ENCODE measurements at places on chromosomes 11 and 22. TPM values are rescaled to one million over a fixed set of nuclear protein-coding genes. Genes with fewer than 3 reads are reported as not detected.

ARHGAP8 gene
- not detected for total RNA-seq

DNA sequence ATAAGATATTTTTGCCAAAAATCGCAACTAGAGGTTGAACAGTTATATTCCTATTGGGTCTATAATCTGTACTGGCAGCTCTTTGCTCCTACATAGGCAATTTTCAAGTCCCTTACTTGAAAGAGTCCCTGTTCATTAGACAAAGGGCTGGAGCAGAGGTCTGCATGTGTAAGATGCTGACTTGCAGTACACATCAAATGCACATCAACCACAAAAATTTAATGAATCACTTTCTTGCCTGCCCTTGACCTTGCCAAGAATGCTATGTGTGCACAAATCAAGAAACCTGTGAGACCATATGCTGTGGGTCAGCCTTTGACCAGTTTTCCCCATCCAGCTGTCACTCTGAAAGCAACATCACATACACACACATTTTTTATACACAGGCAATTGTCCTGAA lies 661.5 kb downstream of the LRRC4C start:
- DNase-seq, result no peak

DNA sequence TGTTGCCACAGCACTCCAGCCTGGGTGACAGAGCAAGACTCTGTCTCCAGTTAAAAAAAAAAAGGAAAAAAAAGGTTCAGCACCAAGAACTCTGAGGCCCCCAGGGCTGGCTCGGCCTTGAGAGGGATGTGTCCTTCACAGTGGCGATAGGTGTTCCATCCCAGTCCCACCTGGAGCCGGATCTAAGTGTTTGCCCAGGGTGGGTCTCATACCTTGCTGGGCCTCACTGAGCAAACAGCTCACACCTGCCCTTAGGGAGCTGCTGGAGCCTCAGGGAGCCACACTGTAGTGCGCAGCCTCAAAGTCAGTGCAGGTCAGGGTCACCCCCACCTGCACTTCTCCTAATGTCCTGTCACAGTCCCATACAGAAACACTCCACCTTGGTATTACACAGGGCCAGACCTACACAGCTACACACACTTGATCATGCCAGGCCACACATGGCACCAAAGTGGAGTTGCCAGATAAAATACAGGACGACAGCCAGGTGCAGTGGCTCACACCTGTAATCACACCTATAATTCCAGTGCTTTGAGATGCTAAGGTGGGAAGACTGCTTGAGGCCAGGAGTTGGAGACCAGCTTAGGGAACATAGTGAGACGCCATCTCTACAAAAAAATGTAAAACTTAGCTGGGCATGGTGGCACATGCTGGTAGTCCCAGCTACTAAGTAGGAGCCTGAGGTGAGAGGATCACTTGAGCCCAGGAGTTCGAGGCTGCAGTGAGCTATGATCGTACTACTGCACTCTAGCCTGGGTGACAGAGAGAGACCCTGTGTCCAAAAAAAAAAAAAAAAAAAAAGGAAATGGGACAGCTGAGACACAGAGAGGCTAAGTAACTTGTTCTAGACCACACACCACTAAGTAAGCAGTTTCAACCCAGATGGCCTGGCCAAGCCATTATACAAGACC lies 7.3 kb downstream of the STARD10 start:
- DNase-seq, result no peak

- no peak for DNase-seq
Measured at GRCh38 chr22:31349960-31350359, 3.8 kb upstream of the PATZ1 start.

GRCh38 chr11:57474017-57474802 lies 13.9 kb downstream of the RTN4RL2 start:
- no peak for DNase-seq

PRR5 gene
- total RNA-seq, result 29.0 TPM

STK33 gene
- 2.4 TPM for total RNA-seq

PTPN5 gene
- total RNA-seq, result 1.8 TPM

TLCD5 gene
- total RNA-seq, result 2.9 TPM

- DNase-seq, result no peak
Measured at GRCh38 chr11:8593455-8593854, 573 bp downstream of the STK33 start.

SCGB2A2 gene
- total RNA-seq, result not detected

GRCh38 chr11:6825231-6825744 lies 20.2 kb upstream of the OR10A5 start:
- no peak for DNase-seq

DNA sequence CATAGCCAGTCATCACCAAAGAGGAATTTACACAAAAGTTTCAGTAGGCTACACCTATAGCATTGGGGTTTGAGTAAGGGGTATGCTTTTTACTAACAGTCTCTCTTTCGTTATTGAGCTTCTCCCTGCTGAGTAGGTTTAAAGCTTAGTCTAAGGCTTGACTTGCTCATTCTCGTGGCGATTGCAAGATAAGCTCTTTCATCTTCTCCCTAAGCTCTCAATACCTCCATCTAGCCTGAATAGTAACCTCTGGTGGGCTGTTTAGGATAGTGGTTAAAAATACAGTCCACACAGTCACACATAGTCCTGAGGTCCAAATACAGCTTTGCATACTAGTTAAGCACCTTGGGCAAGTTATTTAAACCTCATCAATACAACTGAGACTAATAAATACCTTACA lies 65.6 kb downstream of the IMMP1L start:
- no peak for DNase-seq

- no peak for DNase-seq
Measured at GRCh38 chr11:35398881-35399280, 20.5 kb downstream of the SLC1A2 start.

GGT1 gene
- total RNA-seq, result 4.9 TPM

- DNase-seq, result peak; percentile 46
Measured at GRCh38 chr11:125348674-125349309, 147.3 kb downstream of the FEZ1 start.

Measured in omental fat pad (tissue), 4 donors.